NB4 (cell line): ENCODE measurements at places on chromosomes 12 and 14.

GRCh38 chr12:50537538-50537919 is 32.7 kb downstream of the DIP2B start:
- DNase-seq: no peak

- DNase-seq: no peak
These were observed 1366.5 kb downstream of the AACS start for GRCh38 chr12:126431767-126432166.

GRCh38 chr12:6775185-6776174 is 3.2 kb downstream of the LAG3 start:
- no peak for DNase-seq

DNA sequence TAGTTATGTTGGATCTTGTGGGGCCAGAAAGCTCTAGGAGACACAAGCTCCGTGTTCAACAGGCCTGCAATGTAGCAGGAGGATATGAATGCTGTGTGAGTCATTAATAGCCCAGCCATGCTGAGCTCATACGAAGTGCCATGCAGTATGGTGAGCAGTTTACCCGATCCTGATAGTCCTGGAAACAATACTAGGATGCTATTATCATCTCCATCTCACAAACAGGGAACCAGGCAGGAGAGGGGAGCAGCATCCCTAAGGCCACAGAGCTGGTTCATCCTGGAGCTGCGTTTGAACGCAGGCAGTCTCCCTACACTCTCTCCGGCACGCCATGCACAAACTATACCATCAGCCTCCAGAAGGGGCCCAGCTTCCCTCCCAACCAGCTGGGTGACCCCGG is 20.5 kb downstream of the TTC7B start:
- DNase-seq: peak; percentile 59

- no peak for DNase-seq
These were observed 4.0 kb downstream of the NAB2 start for GRCh38 chr12:57092876-57093414.

DNA sequence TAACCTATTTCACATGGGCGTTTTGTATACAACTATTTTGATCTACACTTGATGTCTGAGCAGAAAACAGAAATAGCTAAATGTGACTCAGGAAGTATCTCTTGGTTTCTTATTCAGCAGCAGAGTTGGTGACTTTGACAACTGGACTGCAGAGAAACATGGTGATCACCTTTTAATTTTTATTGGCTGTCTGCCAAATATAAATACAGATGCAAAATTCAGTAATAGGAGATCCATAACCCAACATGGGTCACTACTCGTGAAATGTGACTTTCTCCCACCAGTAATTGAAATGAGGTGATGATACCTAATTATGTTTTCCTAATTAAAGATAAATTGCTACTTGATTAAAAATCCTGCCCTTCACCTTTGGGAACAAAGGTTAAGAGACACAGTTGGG is 487.1 kb downstream of the NELL2 start:
- DNase-seq: no peak

DNA sequence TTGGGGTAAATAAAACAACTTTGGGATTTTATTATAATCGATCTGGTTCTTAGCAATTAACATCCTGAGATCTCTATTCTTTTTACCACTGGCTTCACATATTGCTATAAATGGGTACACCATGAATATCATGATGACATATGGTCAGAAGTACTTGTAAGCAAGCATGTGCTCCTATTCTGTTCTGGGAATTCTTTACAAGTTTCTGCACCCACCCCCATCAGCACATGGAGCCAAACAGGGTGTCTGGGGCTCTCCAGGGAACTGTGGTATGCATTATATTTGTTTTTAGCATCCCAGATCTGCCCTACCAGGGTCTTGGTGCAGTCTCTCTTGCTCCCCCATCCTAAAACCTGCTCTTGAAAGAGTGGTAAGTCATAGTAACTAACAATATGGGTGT is 31.3 kb downstream of the DMAC2L start:
- DNase-seq: no peak

DNA sequence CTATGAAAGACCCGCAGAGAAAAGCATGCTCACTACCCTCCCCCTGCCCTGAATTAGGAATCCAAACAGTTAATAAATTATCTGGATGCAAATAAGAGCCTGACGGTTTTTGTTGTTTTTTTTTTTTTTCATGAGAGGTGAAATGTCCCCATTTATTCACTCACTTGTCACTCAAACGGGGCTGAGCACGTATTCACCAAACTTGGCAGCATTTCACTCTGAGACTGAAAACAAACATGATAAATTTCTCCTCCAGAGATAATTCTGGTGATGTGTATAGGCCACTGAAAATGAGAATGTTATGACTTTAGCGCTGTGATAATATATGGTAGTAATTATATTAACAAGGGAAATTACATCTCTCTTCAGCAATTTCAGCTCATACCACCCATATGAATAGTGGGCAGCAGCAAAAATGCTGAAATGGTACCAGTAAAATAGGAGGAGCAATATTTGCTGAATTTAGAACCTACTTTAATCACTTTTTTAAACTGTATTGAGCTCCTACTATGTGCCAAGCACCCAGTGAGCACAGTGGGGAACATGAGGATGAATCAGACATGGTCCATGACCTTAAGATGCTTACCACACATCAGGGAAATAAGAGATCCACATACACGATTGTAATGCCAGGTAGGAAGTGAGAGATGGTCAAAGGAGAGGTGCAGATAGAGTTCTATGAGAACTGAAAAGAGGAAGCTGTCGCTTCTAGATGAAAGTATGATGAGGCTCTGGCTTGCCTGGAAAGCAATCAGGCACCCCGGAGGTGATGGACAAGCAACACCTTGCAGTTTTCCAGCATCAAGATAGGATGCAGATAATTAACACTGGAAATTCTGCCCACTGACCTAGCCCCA is 286.5 kb upstream of the TMPO start:
- no peak for DNase-seq

- DNase-seq: peak; percentile 85
These were observed 105.5 kb downstream of the GPATCH2L start for GRCh38 chr14:76257111-76257803.

GRCh38 chr12:91870872-91871707 is 274.6 kb downstream of the BTG1 start:
- DNase-seq: no peak

DNA sequence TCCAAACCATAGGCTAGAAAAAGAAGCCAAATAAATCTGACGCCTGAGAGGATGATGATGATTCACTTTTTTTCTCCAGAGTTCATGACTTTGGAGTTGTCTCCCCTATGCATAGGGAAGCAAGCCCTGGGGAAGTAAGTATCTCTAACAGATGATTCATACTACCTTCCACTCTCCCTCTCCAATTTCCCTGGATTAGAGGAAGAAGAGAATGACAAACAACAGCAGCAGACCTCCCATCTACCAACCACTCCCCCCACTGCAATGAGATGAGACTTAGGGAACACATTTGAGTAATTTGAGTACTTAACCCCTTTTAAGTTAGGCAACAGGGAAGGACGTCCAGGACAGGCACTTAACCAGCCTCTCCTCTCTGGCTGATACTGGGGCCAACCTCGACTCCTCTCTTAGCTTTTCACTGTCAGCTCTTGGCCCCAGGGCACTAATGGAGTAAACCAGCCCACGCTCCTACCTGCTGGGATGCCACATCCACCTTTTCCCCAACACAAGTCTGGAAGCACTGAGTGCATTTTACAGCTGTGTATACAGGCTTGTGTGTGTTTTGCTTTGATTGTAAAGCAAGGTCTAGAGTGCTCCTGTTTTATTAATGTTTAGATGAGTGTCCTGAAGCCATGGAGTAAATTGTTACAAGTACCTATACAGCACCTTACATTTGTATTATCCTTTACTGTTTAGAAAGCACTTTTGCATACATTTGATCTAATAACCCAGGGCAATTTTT is 180.7 kb downstream of the PHLDA1 start:
- no peak for DNase-seq

GRCh38 chr14:50874757-50875156 is 2.9 kb downstream of the ABHD12B start:
- DNase-seq: peak; percentile 21

DNA sequence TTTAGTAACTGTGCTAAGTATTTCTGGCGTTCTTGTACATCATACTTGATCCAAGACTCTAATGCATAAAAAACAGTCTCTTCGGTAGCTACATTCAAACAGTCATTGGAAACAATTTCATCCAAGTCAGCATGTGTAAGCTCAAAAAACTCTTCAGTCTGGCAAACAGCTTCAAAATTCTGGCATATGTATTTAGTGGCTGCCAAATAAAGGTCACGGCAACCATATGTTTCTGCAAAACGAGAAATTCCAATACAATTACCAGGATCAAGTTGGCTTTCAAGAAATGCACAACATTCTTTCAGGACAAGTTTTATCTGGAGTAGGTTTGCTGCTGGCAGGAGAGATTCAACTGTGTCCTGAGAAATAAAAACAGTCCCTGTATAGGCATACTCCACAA is 16.5 kb downstream of the KLHL28 start:
- no peak for DNase-seq

DNA sequence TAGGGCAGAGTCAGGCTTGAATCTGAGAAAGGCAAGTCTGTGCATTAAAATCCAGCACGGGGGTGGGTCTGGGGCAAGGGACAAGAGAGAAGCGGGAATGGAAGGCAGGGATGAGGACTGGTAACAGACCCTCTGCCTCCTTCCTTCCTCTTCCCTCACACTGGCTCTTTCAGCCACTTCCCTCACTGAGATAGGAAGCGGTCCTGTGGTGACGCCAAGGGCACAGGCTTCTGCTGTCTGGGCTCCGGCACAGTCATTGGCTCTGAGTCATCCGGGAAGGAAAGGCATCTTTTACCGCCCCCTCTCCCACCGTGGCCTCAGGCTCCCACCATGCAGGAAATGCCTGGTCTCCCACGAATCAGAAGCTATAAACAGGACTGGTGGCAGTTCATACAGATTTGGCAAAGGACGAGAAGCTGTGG is 70.2 kb downstream of the ETV6 start:
- peak; percentile 82 for DNase-seq

- peak; percentile 70 for DNase-seq
These were observed 128.0 kb downstream of the NDUFA12 start for GRCh38 chr12:94875525-94875924.

- no peak for DNase-seq
These were observed 336.3 kb downstream of the BMP4 start for GRCh38 chr14:53620317-53620716.

- peak; percentile 50 for DNase-seq
These were observed 3.2 kb upstream of the AMIGO2 start for GRCh38 chr12:47082796-47083621.

- DNase-seq: peak; percentile 71
These were observed 45.0 kb upstream of the AMN1 start for GRCh38 chr12:31773867-31774266.

GRCh38 chr12:16076970-16077522 is 165.9 kb downstream of the DERA start:
- no peak for DNase-seq

DNA sequence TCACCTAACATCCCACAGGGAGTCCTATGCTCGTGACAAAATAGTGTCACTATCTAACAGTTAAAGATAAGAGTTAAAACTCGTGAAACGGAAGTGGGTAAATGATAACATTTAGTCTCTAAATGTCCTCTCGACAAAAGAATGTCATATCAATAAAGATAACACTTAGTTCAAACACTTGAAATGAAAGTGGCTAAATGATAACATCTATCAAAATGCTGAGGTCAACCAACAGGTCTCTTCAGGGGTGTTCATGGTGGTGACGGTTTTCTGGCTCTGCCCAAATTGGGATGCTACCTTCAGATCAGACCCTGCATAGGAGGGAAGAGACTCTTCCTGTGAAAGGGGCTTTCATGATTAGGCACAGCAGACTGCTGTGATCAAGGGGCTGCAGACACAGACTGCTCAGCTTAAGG is 22.1 kb downstream of the IL26 start:
- DNase-seq: no peak

GRCh38 chr12:74415633-74416032 is 122.0 kb upstream of the ATXN7L3B start:
- peak; percentile 41 for DNase-seq

- peak; percentile 86 for DNase-seq
These were observed 923 bp upstream of the ITPR2 start for GRCh38 chr12:26833743-26834490.

DNA sequence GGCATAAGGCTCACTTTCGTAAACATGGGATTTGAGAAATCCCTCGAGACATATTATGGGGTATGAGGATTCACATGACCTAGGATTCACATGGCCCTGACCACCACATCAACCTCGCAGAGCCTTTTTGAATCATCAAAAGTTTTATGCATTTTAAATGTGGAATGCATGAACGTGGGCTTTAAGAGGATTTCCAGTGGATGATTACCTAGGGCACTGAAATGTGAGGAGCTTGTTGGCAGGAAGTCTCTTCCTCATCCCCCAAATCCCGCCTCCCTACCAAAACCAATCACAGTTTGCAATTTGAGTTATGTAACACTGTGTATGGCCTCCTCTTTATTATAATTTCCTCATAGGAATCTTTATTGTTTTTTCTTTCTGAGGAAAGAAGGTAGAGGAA is 659.6 kb upstream of the TBX3 start:
- no peak for DNase-seq

GRCh38 chr12:72465940-72466630 is 193.9 kb downstream of the TRHDE start:
- no peak for DNase-seq

DNA sequence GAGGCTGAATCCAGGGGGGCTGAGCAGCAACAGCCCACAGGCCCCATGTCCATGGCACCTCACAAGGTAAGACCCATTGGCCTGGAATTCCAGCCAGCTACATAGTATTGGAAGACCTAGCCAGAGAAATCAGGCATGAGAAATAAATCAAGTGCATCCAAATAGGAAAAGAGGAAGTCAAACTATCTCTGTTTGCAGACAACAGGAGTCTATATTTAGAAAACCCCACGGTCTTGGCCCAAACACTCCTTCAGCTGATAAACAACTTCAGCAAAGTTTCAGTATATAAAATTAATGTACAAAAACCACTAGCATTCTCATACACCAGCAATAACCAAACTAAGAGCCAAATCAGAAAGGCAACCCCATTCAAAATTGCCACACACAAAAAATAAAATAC is 16.9 kb downstream of the PDE6H start:
- no peak for DNase-seq

DNA sequence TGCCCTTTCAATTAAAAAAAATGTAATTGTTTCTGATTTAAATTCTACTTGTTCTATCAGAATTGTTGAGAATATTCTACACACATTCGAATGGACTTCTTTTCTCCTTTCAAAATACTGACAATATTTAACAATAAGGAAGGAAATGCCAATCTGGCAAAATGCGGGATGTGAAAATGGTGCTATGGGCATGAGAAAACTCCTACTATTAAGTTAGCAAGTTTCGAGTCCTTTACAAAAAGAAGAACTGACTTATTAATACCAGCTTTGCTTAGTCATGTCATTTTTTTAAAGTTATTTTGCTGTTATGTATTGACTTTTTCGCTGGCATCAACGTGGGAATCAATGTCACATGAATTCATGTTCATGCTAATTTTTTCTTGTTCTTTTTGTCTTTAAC is 31.7 kb upstream of the ARL1 start:
- DNase-seq: no peak

GRCh38 chr12:45076417-45077026 is 25.6 kb upstream of the DBX2 start:
- DNase-seq: no peak
